Fibroblast of lung (primary cell): ENCODE measurements at places on chromosomes 2 and 18. TPM values are rescaled to one million over a fixed set of nuclear protein-coding genes. Genes with fewer than 3 reads are reported as not detected.

Gene GALNT5
- 32.4 and 199 TPM in 2 replicates for total RNA-seq

Gene SCN2A
- 2.1 and 7.1 TPM in 2 replicates for total RNA-seq

Gene GKN1
- not detected in 2 replicates for total RNA-seq

- no peak for DNase-seq
Observed at GRCh38 chr2:105184420-105184819, 57.1 kb upstream of the GPR45 start.

DNA sequence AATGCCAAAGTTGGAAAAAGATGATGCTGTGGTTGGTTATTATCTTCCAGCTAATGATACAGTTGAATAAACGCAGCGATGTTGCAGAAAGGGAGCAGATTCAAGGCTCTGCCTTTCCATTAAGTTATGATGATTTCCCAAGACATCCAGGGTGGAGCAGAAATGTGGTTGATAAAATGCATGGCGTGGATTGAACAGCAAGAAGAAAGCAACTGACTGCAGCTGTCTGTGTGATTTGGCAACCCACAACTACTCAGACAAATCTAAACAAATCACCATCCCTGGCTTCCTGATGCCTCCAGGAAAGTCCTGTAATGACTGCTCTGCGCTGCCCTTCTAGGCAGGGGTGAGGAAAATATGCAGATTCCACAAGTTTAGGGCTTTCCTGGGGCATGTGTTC is 166.3 kb downstream of the NRP2 start:
- DNase-seq: peak; percentile 59

- DNase-seq: no peak
Observed at GRCh38 chr2:21535826-21536225, 412.1 kb downstream of the TDRD15 start.

DNA sequence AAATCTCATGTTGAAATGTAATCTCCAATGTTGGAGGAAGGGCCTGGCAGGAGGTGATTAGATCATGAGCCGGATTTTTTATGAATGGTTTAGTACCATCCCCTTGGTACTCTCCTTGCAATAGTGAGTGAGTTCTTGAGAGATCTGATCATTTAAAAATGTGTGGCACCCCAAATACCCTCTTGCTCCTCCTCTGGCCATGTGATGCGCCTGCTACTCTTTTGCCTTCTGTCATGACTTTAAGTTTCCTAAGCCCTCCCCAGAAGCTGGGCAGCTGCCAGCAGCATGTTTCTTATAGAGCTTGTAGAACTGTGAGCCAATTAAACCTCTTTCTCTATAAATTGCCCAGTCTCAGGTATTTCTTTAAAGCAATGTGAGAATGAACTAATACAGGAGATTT is 72.6 kb upstream of the FIGN start:
- DNase-seq: no peak

DNA sequence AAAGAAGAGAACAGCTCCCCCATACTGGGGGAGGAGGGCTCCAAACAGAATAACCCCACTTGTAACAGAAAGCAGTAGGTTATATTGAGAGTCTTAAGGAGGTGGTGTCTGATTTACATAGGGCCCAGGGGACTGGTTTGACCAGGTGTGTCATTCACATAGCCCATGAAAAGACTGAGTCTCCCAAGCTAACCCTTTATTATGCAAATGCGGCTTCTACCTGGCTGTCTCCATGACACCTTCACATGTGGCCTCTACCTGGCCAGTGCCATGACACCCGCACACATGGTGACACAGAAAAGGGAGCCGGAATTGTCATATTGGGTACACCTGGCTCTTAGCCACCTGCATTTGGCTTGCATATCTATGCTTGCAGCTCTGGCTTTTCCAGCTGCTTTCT is 1057.2 kb upstream of the PIK3C3 start:
- DNase-seq: no peak

- peak; percentile 15 for DNase-seq
Observed at GRCh38 chr2:208369091-208369490, 37.5 kb upstream of the PTH2R start.

DNA sequence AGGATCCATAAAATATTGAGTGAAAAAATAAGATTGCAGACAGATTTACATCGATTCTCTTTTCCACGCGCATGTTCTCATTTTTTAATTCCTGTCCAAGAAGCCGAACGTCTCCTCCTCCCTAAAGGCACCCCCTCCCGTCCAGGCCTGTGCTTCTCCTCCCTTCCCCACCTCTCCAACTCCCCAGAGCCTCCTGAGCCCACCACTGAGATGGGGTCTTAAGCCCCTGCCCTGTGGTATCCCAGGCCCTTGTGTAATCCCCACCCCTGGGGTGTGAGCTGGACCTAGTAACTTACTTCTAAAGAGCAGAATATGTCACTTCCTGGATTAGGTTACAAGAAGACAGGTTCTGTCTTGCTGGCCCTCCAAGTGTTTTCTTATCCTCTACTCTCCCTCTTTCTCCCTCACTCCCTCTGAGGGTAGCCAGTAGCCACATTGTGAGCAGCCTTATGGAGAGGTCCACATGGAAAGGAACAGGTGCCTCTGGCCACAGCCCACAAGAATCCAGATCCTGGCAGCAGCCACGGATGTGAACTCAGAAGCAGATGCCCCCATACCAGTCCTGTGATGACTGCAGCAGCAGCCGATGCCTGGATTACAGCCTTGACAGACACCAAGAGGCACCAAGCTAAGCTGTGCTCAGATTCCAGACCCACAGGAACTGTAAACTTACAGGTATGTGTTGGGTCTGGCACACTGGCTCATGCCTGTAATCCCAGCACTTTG is 39.6 kb upstream of the OTOS start:
- no peak for DNase-seq

Gene ABHD3
- 9.2 and 17.0 TPM in 2 replicates for total RNA-seq

Gene NOSTRIN
- 0.50 TPM in 1 of 2 replicates, not detected in the other for total RNA-seq

- DNase-seq: no peak
Observed at GRCh38 chr2:221747289-221747972, 175.3 kb upstream of the EPHA4 start.
